Fibroblast of mammary gland (primary cell): ENCODE measurements at places on chromosomes 2 and 18.

GRCh38 chr2:61549546-61549945, 11.4 kb upstream of the XPO1 start:
- DNase-seq: no peak

GRCh38 chr2:74444498-74445318, 3.0 kb upstream of the RTKN start:
- DNase-seq: no peak

GRCh38 chr2:238790126-238790832, 57.6 kb upstream of the TWIST2 start:
- DNase-seq: no peak

GRCh38 chr18:32148185-32148870, 41.5 kb upstream of the MEP1B start:
- DNase-seq: no peak

DNA sequence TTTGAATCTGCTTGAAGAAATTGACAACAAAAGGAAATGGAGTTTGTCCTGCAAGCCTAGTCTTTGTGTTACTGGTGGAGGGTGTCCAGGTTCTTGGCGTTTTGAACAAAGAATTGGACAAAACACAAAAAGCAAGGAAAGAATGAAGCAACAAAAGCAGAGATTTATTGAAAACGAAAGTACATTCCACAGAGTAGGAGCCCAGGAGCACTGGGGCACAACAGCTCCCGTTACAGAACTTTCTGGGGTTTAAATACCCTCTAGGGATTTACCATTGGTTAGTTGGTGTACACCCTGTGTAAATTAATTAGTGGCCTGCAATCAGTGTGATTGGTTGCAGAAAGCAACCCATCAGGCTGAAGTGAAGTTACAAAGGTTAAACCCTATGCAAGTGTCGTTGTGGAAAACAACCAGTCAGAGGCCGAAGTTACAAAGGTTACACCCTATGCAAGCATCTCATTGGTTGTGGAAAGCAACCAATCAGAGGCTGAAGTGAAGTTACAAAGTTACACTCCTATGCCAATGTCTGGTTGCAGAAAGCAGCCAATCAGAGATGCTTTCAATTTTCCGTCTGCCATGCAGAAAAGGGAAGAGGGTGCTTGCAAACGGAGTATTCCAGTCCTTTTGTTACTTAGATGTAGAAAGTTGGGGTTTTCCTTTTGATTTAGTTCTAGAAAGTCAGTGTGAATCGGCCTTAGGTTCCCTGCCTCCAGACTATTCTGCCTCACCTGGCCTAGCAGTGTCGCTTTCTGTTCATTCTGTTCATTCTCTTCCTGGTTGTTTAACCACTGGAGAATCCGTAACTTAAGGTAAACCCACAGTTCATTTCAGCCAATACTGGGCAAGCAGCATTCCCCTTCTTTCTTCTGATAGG, 47.6 kb upstream of the PTH2R start:
- DNase-seq: peak; percentile 86

DNA sequence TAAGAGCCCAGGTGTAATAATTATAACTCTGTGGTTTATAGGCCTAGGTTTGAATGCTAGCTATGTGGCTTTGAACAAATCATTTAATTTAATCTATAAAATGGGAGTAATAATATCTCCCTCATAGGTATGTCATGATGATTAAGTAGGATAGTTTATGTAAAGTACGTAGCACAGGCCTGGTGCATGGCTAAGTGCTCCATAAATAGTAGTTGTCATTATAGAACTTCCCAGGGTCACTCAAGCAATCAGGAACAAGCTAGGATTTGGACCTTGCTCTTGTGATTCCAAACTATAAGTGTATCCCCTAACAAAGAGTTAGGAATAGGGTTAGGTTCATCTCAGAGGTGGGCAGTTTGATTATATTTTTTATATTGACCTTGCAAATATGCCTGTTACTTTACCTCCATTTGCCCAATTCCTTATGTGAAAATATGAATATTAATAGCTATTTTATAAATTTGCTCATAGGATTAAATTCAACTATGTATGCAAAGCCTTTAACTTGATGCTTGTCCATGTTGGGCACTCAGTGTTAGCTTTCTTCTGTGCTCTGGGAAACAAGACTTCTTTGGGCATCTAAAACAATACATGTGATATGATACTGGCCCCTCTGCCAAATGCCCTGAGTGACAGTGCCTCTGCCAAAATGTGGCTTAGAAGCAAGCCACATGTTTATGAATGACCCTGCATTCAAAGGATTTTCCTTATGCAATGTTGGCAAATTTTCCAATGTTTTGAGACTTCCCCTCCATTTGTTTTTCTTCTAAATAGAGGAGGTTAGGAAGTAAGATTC, 353.6 kb downstream of the KIAA1328 start:
- no peak for DNase-seq

- DNase-seq: no peak
Measured at GRCh38 chr2:240972201-240972600, 26.2 kb upstream of the SNED1 start.

GRCh38 chr18:12405066-12405465, 2.7 kb upstream of the PRELID3A start:
- no peak for DNase-seq

DNA sequence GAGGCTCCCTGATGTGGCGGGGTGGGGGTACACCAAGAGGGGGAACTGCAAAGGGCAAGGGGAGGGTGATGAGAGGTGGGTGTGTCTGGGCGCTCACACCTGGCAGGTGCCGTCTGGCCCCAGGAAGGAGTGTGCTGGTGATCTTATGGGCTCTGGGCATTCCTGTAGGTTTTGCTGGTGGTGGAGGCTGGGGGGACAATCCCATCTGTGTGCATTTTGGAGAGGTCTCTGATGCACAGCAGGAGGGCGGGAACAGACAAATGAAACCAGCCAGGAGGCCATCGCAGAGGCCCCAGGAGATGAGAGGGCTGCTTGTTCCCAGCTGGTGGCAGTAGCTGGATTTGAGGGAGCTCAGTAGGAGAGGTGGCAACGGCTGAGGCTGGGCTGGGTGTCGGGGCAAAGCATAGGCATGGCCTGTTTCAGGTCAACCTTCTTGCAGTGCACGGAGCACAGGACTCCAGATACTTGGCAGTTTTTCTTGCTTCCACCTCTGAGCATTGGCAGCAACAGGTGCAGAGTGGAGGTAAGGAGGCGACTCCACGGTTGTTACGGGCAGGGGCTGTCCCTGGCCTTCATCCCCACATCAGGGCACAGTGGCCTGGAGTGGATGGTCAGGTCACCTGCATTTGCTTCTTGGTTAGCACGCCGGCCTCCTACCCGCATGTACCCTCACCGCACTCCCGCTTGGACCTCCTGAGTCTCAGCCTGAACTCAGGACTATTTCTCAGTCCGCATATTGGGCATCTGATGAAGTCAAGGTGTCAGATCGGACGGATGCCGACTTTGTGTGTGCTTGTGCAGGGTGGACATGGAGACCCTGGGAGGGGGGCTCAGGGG, 194.2 kb upstream of the HDAC4 start:
- DNase-seq: no peak

DNA sequence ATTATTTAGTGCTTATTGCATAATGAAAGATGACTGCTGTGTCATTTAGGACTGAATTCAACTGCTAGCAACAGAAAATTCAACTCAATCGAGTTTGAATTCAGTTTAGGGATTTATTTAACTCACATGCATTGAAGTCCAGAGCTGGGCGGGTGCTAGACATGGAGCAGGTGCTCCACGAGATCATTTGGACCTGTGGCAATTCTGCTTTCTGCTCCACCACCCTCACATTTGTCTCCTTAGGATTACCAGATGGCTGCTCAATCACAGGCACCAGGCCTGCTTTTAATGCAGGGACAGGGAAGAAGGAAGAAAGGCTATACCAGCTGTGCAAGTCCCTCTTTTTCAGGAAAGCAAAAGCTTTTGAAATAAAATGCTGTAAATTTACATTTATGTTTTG, 572.9 kb upstream of the SLC8A1 start:
- no peak for DNase-seq

GRCh38 chr2:135874777-135875365, 1.4 kb downstream of the MCM6 start:
- DNase-seq: no peak

DNA sequence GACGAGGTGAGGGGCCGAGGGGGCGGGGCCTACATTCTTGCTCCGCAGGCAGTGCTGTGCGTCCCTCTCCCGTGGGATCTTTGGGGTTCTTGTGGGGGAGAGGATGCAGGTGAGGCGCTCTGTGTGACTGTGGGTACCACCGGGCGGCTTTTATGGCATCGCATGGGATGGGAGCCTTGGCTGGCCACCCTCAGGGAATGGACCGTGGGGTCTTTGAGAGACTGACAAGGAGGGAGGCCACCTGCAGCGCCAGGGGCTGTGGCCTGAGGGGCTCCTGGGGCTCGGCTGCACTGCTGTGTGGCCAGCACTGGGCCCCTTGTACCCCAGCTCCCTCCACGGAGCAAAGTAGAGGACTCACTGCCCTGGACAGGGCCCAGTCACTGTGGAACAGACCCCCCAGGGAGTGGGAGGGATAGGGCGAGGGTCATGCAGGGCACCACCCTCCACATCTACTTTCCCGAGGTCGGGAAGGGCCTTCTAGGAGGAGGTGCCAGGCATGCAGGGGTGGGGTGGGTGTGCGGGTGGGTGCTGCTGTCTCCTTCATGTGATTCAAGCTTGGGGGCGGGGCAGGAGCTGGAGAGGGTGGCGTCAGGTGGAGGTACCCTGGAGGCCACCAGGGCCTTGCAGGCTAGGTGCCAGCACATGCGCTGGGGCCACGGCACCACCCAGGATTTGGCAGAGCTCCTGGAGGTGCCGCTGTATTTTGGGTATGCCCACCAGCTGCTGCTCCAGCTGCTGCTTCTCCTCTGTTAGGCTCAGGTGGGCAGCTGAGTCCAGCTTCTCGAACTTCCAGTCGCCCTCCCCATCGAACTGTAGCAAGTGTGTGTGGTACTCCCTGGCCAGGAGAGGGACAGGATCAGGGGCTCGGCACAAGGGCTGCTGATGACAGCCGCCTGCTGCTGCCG, 1072.4 kb downstream of the RPIA start:
- DNase-seq: no peak

DNA sequence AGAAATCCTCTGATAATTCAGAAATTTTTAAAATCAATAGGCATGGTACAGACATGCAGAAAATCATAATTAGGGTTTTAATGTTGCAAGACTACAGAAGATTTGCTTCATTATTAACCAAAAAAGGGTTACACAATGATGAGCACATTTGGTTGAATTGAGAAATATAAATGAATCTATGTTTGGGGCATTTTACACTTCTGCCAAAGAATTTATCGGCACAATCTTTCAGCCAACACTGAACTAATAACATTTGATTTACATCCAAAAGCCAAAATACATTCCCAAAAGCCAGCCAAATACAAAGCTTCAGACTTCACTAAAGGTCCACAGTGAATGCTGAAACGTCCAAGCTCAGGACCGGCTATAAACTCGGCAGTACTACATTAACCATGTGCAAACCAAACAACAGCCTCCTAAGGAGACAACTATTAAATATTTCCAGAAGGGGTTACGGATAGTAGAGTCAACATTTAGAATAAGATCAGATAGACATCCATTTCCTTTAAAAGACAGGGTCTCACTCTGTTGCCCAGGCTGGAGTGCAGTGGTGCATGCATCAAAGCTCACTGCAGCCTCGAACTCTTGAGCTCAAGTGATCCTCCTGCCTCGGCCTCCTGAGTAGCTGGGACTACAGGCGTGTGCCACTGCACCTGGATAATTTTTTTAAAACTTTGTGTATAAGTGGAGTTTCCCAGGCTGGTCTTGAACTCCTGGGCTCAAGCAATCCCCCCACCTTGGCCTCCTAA, 29.4 kb downstream of the SPRED2 start:
- DNase-seq: peak; percentile 80

DNA sequence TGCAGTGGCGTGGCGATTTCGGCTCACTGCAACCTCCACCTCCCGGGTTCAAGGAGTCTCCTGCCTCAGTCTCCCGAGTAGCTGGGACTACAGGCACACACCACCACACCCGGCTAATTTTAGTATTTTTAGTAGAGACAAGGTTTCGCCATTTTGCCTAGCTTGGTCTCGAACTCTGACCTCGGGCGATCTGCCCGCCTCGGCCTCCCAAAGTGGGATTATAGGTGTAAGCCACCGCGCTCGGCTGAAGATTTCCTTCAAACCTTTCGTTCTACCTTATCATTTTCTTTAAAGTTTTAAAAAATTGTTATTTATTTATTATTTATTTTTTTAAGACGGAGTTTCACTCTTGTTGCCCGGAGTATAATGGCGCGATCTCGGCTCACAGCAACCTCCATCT, 979 bp upstream of the WDR43 start:
- DNase-seq: no peak

GRCh38 chr2:233354971-233355574, 779 bp downstream of the DGKD start:
- peak; percentile 24 for DNase-seq

DNA sequence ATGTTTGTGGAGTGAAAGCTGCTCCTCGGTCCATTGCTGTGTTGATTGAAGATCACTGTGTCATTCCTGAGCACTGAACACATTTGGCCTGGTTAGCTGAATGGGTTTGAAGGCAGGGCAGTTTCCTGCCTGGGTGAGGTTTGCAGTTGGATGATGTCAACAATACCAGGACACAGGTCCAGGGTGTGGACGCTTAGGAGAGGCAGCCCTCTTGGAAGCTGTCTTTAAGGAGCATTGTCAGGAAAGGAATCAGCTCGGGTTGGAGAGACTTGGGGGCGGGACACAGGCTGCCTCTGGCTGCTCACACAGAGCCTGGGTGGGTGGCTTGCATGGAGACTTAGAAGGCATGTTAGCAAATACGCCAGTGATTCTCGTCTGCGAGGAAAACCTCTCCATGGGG, 237.7 kb downstream of the SEPTIN10 start:
- peak; percentile 48 for DNase-seq

DNA sequence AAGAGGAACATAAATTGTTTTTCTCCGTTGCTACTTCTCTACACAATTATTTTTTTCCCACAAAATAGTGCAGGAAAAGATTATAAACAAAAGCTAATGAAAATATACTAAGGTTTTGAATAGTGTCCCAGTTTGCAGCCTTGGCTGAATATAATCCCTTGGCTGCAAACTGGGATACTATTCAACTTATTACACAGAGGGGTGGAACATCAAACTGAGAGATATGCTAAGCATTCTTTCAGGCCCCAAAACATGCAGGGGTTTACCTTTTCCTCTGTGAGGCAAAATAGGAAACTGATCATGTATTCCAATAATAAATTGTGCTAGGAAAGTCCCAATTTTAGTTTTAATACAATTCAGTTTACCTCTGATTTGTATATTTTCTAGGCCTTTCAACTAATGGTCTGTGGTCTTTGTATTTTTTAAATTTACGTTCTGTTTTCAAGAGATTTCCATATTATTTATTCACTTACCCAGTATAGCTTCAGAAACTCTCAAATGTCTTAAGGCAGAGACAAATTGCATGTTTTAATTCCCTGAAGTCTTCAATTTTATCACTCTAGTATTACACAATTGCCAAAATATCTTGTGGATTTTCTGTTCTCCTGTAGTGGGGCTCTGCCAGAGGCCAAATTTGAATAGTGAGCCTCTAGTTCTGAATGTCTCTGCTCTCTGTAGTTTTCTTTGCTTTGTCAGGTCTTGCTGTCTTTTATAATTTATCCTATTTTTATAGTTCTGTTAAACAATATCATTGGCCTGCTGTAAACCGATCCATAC, 63.9 kb downstream of the PPP1R1C start:
- DNase-seq: no peak

- DNase-seq: no peak
Measured at GRCh38 chr18:62539284-62540165, 16.7 kb downstream of the ZCCHC2 start.

GRCh38 chr2:8985561-8986326, 17.7 kb downstream of the MBOAT2 start:
- peak; percentile 65 for DNase-seq
